ENCODE measurements at places on chromosomes 2 and 18.

DNA sequence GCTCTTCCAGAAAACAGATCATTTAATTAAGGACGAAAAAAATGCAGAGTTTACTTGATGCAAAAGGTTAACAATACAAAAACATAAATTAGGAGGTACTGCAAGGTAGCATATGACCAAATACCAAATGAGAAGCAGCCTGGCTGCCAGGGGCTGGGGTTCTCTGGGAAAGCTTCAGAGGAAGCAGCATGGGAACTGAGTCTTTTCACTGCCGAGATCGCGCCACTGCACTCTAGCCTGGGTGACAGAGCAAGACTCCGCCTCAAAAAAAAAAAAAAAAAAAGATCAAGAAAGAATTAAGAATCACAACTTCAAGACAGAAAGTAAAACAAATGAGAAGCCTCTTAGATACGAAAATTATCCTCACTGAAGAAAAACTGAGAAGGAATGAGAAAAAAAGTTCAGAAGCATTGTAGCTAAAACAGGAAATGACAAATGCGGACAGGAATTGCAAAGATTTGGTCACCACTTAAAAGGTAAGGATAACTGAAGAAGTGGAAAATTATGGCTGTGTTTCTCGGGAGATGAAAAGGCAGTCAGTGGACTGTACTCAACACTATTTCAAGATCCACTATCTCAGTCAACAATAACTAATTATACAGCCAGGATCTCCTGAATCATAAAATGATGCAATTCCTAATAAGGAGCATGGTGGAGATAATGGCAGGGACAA, 4.3 kb downstream of the SEPTIN10 start:
- peak; percentile 33 for DNase-seq

- DNase-seq, result no peak
These were observed 403.4 kb upstream of the MMADHC start for GRCh38 chr2:149990965-149991364.

DNA sequence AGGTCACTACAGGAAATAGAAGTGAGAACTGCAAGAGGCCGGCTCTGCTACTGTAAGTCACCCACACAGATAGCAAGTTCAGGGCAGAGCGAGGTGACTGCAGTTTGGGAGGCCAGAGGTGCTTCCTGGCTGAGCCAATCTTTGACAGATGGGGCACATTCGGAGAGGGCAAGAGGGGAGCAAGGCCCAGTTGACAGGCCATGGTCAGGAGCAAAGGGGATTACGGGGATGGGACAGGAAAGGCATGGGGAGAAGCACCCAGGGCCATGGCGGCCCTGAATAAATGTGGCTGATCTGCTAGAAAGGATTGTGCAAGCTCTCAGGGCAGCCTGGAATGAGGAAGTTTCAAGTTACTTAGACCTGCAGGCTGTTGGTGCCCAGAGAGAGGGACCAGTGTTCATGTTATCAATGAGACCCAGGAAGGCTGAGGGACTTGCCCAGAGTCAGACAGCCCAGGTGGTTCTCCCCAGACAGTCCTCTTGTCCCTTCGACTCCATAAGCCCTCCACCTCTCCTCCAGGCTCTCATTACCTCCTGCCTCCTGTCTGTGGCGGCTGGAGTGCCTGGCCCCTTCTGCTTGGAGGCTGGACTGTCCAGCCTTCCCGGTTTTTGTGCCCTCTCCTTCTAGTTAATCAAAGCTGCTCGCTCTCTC, 123.3 kb downstream of the CTIF start:
- peak; percentile 72 for DNase-seq

GRCh38 chr2:28068527-28068926, 178.0 kb downstream of the BABAM2 start:
- DNase-seq, result no peak

DNA sequence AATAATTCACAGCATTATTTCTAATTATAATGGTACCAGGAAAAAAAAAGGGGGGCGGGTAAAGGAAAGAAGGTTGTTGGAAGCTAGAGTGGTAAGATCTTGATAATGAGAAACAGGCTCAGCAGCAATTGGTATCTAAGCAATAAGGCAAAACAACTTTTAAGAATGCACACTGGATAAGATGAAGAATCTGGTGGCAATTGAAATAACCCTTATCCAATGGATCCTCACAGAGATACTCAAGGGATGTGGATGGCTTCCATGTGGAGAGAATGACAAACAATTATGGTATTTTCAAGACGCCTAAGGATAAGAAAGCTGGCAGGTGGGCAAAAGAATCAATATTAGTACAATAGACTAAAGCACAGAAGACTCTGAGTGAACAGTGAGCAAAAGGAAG, 153.6 kb downstream of the UPP2 start:
- no peak for DNase-seq

- DNase-seq, result no peak
These were observed 751.8 kb downstream of the TSN start for GRCh38 chr2:122507261-122507660.

- no peak for DNase-seq
These were observed 19.8 kb upstream of the L3MBTL4 start for GRCh38 chr18:6434481-6434880.

GRCh38 chr18:67805261-67805660, 288.7 kb upstream of the DSEL start:
- DNase-seq, result no peak

DNA sequence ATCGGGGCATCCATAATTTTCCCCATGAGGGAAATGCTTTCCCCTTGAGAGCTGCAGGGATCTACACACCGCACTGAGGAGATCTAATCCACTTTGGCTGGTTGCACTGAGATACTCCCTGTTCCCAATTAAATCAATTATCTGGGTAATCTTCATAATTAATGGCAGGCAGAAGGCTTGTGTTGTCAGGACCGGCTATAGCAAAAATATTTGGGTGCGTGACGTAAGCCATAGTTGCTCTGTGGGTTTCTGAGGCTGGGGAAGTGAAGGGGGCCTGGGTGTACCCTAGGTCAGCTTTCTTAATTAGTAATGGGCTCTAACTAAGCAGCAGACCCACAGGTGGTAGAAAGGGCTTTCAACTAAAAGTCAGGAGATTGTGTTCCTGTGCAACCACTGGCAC, 62.8 kb upstream of the UPP2 start:
- DNase-seq, result no peak

- no peak for DNase-seq
These were observed 194.5 kb upstream of the APCDD1 start for GRCh38 chr18:10259901-10260300.

DNA sequence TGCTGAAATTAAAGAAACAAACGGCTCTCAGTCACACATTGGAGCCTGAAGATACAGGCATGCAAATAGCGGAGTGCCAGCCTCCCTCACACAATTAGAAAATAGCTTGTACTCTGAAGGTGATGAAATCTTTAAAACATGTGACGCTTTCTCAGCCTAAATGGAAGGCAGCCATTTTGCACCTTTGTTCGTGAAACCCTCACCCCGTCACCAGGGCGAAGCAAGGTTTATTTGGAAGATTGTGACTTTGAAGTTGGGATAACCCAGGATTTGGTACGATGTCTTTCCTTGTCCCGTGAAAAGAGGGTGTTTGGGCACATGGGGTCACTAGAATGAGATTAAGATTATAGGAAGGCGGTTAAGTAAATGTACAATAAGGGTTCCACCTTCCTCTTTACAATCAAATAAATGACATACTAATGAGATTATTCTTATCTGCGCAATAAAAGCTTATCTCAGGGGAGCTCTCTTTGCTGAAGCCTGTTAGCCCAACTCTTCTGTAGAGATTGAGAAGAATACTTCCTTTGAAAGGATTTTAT, 4.2 kb downstream of the SH3BP4 start:
- no peak for DNase-seq

DNA sequence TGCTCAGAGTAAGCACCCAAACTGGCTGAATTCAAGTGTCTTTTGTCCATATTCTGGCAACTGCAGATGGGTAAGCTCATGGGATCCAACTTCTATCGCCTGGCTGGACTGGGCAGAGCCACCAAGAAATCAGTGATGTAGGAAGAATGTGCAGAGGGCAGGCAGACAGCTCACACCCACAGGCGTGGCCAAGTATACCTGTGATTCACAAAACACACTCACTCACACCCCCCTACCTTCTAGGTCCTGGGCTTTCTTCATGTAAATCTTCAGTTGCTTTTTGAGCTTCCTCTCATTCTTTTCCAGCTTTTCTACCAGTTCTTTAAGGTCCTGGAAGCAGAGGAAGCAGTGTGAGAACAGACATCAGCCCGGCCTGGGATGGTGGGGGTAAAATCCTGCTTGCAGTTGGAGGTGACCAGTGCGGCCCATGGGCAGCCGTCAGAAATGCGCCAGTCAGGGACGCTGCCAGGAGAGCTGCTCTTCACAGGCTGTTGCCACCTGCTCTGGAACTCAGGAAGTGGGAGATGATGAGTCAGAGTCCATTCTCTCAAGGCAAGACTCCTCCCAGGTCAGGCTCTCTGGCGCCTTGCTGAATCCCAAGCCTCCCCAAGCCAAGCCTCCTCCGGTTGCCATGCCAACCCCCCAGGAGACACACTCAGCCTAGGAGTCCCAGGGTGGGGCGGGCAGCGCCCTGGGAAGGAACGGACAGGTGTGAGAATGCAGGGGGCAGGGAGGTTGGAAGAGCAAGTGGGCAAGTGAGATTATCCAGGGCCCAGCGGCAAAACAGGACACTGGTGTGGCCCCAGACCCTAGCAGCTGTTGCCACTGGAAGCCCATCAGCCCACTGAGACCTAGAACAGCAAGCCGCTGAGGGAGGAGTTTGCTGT, 36.2 kb upstream of the ACAA2 start:
- no peak for DNase-seq

DNA sequence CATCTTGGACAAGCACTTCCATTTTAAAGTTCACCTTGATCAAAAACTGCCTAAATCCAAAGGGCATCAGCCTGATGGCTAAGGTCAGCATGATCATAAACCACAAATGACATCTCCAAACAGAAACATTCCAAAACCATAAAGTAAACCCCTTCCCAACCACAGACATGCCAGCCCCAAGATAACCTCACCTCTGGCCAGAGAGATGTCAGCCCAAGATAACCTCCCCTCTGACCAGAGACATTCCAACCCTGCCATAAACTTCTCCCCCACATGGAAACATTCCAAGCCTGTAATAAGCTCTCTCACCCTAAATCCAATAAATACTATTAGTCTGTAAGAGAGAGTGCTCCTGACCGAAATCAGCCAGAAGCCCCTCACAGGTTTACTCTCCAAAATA, 18.6 kb upstream of the MARCO start:
- no peak for DNase-seq

DNA sequence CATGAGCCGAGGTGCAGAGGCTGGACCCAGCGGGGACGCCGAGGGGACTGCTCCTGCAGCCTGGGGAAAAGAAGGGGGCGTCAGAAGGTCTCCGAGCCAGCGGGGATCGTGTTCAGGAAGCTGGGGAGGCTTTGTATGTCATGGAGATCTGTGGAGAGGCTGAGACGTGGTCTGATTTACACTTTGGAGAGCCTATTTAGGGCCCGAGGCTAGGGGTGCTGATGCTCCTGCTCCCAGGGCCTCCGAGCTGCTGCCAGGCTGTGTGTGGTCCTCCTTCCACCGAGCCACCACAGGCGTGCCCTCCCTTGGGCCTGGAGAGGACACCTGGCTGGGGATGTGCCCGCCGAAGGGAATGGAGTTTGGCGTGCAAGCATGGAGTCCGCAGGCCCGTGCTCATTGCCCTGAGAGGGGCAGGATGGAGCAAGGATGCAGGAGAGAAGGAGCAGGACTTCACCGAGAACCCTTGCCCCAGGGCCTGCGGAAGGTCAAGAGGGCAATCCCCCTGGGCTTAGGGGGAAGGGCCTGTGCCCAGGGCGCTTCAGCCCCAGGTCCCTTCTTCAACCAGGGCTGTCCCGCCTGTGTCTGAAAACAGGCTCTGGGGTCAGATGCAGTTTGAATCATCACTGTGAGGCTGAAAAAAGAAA, 252.5 kb downstream of the VAPA start:
- no peak for DNase-seq

DNA sequence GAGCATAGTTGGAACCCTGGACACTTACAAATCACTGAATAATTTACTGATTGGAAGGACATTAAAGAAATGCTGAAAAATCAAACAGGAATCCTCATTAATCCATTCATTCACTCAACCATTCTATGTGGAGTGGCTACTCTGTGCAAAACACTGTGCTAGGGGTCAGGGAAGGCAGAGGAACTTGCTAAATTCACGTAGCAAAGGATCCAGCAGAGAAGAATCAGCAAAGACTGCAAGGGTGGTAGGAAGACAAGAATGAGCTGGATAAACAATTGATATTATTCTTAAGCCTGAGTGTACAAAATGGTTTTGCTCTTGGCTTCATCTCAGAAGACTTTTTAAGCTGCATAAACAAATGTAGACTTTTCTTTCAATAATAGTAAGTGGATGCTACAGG, 164.3 kb upstream of the CAVIN2 start:
- no peak for DNase-seq

DNA sequence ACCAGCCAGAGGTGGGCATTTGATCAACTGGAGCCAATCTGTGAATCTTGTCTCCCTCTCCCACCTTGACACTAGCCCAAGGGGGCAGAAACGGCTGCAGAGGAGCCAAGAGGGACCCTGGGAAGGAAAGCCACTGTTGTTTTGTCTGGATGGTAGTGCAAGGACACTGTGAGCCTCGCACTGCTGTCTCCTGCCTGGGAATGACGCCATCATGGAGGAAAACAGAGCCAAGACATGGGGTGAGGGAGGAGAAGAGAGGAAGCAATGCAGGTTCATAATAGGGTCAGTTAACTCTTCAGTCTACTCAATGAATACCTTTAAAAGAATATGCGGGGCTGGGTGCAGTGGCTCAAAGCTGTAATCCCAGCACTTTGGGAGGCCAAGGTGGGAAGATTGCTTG, 231.1 kb upstream of the AGAP1 start:
- DNase-seq, result no peak

DNA sequence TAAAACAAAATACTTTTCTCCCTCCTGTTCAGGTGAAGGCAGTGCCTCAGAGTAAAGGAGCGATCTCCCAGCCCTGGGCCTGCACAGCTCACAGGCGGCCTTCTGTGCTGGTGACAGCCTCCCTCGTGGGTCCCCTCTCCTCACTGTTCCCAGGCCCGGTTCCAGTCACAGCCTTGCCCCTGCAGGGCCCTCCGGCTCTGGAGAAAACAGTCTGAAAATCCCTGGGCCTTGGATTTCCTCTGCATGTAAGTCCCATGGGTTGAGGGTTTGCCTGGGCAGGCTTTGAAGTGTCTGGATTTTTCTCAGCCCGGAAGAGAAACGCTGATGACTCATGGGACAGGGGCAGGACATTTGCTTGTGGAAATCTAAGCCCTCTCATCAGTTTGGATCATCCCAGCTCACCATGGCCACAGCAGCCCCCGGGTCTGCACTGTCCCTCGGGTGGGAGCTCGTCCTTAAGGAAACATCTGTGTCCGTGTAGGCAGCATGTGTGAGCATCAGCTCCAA, 186.1 kb upstream of the RAB12 start:
- no peak for DNase-seq

DNA sequence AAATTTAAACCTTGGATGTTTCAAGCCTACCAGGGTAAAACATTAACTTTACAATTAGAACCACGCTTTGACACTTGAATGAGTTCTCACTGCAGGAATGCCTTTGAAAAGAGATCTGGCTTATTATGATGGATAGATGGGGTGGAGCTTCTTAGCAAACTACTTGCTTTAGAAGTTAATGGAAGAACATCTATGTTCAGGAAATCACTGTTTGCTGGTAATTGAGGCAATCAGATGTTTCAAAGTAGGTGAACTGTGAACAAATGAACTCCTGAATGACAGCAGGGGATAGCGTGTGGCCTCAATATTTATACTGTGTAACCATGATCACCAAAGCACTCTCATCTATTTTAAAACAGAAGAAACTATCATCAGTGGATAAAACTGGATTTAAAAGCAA, 383.6 kb downstream of the PIK3C3 start:
- DNase-seq, result no peak

- no peak for DNase-seq
These were observed 13.1 kb downstream of the RBBP8 start for GRCh38 chr18:22946217-22946616.
